Fibroblast of skin of abdomen (primary cell): ENCODE measurements at places on chromosomes 13 and 19.

DNA sequence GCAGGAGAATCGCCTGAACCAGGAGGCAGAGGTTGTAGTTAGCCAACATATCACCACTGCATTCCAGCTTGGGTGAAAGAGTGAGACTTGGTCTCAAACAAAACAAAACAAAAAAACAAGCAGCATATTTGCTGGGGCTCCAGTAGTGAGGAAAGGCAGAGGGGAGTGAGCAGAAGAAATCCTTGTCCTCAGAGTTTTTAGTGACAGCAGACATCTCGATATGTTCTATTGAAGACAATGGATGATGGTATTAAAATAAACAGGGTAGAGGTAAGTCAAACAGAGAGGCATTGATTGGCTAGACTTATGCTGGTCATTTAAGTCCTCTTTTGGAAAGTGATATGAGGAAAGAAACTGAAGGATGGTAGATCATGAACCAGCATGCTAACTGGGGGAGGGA lies 19.0 kb downstream of the NLRP7 start:
- DNase-seq: no peak

GRCh38 chr13:73656863-73657262 lies 477.3 kb downstream of the KLF12 start:
- peak; percentile 16 for DNase-seq

DNA sequence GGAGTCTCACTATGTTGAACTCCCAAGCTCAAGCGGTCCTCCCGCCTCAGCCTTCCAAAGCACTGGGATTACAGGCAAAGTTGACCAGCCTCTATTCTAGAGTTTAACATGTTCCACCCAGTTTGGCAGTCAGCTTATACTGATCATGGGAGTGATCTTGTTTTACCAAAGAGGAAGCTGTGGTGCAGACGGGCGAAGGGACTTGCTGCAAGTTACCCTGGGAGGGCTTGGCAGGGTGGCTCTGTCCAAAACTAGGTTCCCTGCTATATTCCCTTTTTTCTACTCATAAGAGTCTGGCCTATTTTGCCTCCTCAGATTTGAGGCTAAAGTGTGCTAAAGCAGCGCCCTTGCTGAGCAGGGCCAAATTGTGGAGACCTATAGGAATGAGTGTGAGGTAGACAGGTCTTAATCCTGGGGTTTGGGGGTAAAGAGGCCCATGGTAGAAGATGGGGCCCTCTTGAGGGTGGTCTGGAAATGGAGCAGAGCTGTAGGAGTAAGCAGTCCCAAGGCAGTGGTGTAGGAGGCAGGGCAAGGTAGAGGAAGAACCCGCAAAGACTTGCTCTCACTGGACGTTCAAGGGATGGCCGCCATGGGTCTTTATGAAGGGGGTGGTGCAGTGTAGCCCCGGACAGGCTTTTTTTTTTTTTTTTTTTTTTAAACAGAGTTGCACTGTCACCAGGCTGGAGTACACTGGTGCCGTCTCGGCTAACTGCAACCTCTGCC lies 3.3 kb downstream of the RPS19 start:
- DNase-seq: no peak

- DNase-seq: no peak
Measured at GRCh38 chr19:10233946-10234345, 2.8 kb upstream of the S1PR2 start.
